ENCODE measurements at places on chromosomes 5 and 9. TPM values are rescaled to one million over a fixed set of nuclear protein-coding genes. Genes with fewer than 3 reads are reported as not detected.

- peak; percentile 80 for DNase-seq
These were observed at the start of gene SPATA6L for GRCh38 chr9:4666042-4666699. Gene SPATA6L (minus strand): TSS chr9:4666480. CDS start chr9:4666250, 230 bp downstream.

DNA sequence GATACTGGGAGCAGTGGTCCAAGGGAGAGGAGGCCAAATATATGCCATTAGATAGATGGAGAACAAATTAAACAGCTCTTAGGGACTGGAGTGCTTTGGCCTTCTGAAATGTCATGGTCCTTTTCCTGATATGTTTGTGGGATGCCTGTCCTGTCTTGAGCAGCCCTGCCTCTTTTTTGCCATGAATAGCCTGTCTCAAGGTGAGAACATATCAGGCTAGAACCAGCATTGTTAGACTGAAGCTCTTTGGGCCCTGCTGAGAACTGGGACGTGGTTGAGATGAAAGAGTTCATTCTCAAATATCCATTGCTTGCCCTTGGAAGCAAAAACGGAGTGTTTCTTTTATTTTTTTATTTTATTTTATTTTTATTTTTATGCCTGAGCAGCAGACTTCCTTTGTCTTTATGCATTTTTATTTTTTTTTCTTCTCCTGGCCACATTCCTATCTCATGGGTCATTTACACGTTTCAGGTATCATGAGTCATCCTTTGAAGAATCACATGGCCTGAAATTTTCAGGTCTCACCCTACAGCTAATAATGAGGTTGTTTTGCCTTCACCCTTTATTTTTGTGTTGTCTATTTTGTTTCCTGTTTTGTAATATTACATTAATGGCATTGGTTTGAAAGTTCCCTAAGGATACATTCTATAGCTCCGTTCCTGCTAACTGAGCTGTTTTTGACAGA, 371.4 kb downstream of the PSAT1 start:
- DNase-seq: no peak

GRCh38 chr5:123036391-123037103, at the start of gene PPIC:
Gene PPIC (minus strand): TSS chr5:123036725. CDS start chr5:123036625, 100 bp downstream.
- DNase-seq: peak; percentile 95

DNA sequence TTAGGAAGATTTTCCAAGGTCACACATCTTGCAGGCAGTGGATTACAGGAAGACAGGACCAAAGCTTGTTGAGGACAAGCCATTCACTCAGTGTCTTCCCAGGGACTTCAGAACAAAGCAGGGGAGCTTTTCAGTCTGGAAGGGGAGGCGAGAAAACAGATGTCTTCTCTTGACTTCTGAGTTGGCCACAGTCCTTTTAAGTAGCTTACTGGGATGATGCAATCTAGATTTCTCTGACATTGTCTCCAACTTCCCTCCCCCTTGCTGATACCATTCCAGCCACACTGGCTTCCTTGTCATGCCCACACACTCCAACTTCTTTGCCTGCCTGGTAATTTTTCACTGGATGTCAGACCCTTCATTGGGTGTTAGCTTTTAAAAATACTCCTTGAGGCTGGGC, 174.2 kb upstream of the TBC1D2 start:
- DNase-seq: no peak

DNA sequence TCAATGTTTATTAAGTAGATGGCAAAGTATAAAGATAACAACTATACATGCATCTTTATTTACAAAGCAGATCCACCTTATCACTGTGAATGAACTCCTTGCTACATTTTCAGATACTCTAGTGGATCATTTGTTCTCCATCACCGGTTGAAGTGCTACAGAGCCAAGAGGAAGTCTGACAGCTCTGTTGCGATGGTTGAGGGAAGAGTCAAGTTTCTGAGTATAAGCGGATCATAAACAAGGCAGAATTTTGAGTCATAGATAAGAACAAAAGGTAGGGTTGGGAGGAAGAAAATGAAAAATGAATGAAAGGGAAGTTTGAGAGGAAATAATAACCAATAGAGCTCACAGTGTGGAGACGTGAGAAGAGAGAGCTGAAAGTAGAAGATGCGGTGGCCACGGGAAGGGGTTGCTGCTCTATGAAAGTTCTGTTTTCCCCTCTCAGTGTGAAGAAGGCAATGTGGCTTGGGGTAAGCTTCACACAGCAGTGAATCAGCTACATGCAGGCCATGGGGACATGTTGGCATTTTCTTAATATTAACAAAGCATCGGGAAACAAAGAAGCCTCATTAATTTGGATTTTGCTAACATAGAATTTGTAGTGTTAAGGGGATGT, 30.8 kb upstream of the KCNN2 start:
- DNase-seq: no peak

- no peak for DNase-seq
These were observed 979.1 kb upstream of the CTNND2 start for GRCh38 chr5:12883395-12883794.

DNA sequence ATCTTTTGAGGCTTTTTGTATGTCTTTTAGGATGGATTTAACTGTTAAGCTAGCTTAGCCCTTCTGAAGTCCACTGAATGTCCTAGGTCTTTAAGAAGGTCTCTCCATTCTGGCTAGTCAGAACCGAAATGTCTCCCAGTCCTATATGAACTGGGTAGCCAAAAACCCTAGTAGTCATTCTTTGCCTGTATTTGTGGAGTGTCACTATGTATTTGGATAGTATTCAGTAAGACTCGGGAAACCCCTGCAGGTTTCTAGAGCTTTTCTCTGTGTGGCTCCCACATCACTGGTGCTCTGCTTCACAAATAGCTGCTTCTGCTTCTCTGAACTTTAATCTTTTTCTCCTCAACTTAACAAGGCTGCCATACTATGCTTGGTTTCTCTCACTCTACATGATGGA, 68.0 kb downstream of the RIC1 start:
- DNase-seq: no peak

GRCh38 chr9:69460012-69460411, 135.0 kb downstream of the ENTREP1 start:
- no peak for DNase-seq

DNA sequence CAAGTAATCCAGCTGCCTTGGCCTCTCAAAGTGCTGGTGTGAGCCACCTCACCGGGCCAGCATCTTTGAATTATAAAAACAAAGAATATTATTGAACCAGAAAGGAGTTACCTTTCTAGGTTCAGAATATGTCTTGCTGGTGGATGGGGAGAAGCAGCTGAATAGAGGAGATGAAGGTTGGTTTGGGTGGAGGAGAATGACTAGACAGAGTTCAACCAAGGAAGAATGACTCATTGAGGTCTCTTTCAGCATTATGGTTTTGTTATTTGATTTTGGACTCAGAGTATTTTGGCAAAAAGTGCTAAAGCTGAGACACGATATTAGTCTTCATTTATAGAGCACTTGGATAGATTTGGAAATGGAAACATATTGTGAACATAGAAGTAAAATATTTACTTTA, 75.2 kb upstream of the MPDZ start:
- no peak for DNase-seq

GRCh38 chr5:119743927-119744326, 114.6 kb downstream of the FAM170A start:
- no peak for DNase-seq

GRCh38 chr9:71487061-71487460, 281.3 kb downstream of the CEMIP2 start:
- peak; percentile 5 for DNase-seq

DNA sequence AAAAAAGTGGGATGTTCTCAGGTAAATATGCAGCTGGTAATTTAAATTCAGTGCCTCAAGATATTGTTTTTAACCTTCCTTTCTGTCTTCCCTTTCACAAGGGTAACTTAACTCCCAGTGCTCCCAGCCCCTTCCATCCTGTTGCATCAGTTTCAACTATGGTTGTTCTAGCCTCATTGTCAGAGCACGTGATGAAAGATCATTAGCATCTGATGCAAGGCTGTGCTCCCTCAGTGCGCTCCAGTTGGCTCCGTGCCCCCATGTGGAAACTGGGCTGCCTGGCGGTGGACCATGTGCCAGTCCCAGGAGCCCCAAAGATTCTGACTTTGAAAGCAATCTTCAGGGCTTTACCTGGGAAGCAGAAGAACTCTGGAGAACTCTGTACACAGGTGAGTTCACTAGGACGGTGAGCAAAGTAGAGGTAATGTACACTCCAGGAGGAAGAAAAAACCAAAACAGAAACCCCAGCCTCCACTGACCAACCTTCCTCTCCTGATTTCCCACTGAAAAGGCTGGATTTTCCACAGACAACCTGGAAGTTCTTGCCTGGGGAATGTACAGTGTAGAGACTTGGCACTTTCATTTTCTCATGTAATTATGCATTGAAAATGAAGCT, 96.9 kb downstream of the SLC1A3 start:
- DNase-seq: peak; percentile 79

DNA sequence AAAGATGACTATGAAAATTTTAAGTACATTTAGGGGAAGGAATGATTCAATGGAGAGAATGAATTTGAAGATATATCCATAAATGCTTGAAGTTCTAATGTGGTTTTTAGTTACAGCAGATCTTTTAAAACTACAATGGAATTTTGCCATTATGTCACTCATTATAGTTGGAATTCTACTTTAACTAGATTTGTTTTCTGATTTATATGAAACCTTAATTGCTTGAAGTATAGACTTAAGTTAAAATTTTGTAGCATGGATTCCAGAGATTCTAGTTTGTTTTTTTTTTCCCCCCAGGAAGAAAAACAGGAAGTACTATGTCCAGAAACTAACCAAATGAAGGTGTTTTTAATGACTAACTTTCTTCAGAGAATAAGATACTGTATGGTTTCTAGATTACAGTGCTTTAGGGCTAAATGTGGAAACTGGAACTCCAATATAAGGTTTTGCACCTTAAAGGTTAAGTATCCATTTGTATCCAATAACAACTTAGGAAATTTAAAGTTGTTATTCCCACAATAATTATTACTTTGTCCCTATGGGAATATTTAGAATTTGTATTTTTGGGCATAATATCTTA, 70.3 kb downstream of the ZSWIM6 start:
- no peak for DNase-seq

DNA sequence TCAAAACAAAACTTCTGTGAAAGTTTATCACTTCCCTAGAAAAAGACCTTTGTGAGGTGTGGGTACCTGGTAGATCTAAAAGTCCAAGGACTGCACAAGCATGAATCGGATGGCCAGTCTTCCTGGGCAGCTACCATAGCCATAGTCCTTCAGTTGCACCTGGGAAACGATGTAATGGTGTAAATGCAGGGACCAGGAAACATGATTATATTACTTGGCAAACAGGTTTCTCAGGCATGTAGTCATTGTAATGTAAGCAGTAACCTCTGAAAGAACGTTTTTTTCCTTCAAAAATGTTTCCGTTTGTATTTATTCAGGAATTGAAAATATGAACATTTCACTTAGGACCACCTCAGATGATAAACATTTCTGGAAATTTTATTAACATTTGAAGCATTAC, 433.4 kb downstream of the DTWD2 start:
- no peak for DNase-seq

DNA sequence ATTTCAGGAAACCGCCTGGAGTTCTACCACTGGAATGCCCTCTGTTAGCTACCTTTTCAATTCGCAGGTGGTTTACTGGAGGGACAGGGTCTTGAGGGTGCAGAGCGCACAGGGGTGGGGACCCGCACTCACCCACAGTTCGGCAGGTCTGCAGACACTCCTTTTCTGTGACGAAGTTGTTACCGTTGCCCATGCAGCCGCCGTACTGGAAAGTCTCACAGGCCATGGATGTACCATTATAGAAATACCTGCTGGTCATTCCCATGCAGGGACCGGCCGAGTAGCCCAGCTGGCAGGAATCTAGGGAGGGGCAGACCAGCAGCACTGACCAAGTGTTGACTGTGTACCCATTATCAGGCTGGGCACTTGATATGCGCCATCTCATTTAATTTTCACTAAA, 16.8 kb downstream of the AMBP start:
- DNase-seq: no peak

DNA sequence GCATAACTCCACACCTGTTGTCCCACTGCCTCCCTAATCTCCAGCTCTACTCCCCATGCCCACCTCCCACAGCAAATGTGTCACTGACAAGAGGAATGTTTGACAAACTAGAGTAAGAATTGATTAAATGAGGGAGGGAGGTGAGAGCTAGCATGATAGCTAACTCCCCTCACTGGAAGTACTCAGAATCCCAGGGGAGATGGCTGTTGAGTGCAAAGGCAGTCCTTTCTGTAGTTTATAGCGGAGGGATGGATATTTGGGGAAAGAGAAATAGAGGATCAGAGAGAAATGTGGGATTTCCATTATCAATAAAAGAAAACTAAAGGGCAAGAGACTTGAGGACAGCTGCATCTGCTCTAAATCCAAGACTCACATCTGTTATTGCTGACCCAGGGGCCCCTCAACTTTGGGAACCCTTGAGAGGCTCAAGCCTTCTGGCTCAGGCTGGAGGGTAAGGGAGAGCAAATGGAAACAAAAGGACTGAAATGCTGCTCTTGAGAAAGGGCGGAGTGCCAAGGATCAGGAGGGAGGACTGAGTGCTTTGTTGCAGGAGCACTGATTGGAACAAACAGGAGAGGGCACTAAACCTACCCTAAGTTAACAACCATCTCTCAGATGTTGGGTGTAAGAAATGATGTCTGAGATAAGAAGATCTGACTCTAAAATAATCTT, 372.1 kb downstream of the NTRK2 start:
- DNase-seq: no peak

- no peak for DNase-seq
These were observed 74.1 kb upstream of the GHR start for GRCh38 chr5:42349163-42349562.

DNA sequence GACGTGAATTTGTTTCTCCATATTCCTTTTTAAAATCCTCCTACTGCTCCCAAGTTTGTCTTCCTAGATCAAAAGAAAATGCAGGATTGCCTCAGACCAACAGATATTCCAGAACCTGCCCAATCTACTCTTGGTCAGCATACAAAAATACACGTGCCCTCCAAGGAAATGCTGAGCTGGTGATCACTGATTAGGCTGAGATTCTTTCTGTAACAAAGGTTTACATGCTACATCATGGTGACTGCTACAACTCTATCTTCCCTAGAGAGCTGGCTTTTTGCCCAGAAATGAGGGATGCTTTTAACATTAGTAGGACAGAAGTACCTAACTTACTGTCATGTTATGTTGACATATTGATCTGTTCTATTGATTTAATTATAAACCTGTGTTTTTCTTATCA, 35.5 kb downstream of the OR2Y1 start:
- DNase-seq: no peak

ANGPTL2 gene
- total RNA-seq: 33.8 TPM

WNT8A gene
- total RNA-seq: not detected
